ENCODE measurements at places on chromosomes 16 and 17.

GRCh38 chr17:38970128-38970527 lies 2.9 kb upstream of the FBXO47 start:
- DNase-seq = no peak

DNA sequence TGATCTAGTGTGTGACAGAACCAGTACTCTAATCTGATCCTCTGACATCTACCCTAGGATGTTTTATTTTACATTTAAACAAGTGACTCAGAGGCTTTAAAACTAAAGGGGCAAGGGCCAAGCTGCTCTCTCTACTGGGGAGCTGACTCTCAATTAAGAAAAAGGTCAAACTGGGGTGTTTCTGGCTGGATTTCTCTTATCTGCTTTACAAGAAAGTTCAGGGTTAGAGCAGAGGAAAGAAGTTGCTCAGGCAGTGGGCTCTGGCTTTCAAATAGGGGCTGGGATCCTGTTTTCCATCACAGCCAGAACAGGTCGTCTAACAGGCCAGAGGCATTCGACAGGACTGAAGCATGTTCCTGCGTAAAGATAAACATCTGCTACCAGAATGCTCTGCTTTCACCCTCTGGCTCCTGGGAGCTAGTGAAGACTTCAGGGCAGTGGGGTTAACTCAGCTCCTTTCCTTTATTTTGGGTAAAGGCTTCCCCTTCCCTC lies 8.5 kb downstream of the MMP28 start:
- DNase-seq = no peak

- DNase-seq = peak; percentile 81
Observed at GRCh38 chr17:3827124-3827773, 18.8 kb downstream of the NCBP3 start.

GRCh38 chr16:55002419-55002818 lies 71.8 kb downstream of the IRX5 start:
- DNase-seq = no peak

GRCh38 chr16:24729951-24730815 lies 732 bp downstream of the TNRC6A start:
- peak; percentile 53 for DNase-seq

DNA sequence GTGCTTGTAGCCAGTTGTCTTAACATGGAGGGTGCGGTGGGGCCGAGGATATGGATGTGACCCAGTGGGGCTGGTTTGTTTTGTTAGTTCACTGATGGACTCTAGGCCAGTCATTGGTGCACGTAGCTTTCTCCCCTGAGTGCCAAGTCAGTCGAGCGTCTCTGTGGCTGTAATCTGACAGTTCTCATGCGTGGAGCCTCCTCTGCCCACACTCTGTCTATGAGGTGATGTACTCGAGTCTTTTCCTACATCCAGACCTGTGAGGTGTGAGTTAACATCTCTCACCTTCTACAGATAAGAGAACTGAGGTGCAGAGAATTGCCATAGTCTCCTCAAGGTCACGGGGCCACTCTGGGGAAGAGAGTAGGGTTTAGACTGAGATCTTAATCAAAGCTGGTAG lies 90.2 kb downstream of the MARCHF10 start:
- DNase-seq = no peak
